ENCODE measurements at places on chromosomes 12 and 14.

GRCh38 chr12:108784270-108784669 lies 53.0 kb upstream of the CORO1C start:
- no peak for DNase-seq

DNA sequence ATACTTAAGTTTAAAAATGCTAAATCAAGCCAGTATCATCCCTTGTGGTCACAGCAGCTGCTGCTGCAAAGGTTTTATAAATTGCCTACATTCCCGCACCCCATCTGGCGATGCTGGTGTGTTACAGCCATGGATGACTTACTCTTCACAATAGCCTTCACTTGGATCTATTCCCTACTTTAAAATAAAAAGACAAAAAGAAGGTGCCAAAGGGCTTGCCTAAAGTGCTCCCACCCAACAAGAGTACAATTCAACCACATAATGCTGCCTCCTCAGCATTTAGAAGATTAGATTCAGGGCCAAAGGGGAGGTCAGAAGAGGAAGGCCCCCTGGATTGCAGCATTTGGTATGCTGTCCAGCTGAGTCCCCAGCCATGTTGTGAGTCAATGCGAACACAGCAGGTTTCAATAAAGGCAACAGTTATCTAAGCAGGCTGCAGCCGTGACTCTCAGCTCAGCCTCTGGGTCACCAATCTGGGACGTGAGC lies 176.1 kb downstream of the DAD1 start:
- DNase-seq = no peak

GRCh38 chr12:128083132-128083729 lies 183.7 kb upstream of the TMEM132C start:
- DNase-seq = no peak

- no peak for DNase-seq
Observed at GRCh38 chr14:61622051-61622450, 73.3 kb upstream of the HIF1A start.

GRCh38 chr12:21526053-21526452 lies at the start of gene SPX:
Gene SPX, plus strand, starts transcription at chr12:21526296. Its CDS starts 177 bp downstream, at chr12:21526473.
- no peak for DNase-seq

All from activated T-helper 1 cell treated with anti-CD3 and anti-CD28 coated beads, Interleukin-2, amount 50 U/mL, for 16 hours (primary cell).